ENCODE measurements at places on chromosomes 6 and 20.

DNA sequence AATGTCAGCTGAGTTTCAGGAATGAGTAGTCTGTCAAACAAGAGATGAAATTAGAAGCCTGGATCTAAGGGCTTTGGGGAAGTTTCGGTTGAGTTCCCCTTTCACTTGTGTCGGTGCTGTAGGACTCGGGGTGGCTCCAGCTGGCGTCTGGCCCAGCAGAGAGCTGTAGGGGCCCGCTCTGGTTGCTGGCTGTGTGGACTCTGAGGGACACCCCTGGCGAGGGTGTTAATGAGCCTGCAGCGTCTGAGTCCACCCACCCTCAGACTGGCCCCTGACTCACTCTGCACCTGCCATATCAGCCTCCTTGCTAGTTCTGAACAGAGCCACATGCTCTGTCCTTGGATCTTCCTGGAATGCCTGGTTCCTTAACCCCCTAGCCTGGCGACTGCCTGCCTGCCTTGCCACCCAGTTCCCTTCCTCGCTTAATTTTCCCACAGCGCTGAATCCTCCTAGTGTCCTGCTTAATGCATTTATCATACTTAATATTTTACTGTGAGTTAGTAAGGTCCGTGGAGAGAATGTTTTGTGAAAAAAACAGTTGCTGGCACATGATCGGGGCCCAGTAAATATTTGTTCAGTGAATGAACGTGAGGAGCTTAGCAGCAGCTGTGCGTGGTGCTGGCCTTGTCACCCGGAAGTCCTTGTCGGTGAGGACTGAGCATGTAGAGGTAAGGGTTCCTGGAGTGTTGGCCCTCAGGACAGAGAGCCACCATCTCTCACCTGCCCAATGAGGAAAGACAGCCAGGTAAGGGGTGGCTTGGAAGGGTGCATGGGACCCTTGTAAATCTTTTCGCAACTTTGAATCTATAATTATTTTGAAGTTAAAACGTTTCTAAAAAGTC is 1.6 kb downstream of the DNAJC5 start:
- peak; percentile 91 for DNase-seq

- no peak for DNase-seq
Observed at GRCh38 chr6:29610540-29610939, 22.4 kb downstream of the GABBR1 start.

GRCh38 chr6:115613488-115613887 is 447.2 kb downstream of the FRK start:
- no peak for DNase-seq

GRCh38 chr6:170514908-170515307 is 38.2 kb downstream of the PSMB1 start:
- DNase-seq: no peak

DNA sequence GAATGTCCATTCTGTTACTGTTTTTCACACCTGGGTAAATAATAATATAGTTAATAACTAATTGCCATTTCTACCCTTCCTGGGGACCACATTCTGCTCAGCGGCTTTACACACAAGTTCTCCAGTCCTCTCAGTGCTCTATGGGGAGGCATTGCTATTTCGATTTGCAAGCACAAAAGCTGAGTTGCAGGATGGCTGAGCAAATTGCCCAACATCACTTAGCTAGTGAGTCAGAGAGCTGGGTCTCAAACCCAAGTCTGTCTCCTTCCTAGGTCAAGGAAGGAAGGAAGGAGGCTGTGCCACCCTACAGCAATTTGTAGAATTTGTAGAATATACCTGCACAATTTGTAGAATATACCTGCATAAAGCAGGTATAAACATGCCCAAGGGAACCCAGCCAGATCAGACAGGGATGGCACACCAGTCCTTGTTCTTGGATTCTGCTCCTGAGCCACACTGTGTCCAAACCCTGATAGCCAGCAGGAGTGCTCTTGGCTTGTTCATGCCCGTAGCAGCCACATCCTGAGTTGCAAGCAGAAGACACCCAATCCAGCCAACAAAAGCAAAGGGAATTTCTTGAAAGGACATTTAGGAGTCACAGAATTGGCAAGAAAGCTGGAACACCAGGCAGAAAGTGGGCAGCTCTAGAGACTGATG is 56.9 kb downstream of the LY86 start:
- no peak for DNase-seq

DNA sequence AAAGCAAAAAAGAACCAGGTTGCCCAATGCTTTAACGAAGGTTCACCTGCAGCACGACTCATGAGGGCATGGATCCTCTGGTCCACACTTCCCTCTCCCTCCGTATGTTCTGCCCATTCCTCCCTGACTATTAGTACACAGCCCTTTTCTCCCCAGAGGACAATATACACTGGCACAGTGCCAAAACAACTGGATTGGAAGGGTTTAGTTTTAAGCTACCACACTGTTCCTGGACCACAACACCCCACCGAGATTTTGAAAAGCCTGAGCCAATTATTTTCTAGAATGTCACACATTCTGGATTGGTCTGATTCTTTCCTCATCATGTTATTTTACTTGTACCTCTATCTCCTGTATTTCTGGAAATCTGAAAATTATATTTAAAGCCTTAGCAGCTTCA is 2.9 kb upstream of the AKAP7 start:
- no peak for DNase-seq

DNA sequence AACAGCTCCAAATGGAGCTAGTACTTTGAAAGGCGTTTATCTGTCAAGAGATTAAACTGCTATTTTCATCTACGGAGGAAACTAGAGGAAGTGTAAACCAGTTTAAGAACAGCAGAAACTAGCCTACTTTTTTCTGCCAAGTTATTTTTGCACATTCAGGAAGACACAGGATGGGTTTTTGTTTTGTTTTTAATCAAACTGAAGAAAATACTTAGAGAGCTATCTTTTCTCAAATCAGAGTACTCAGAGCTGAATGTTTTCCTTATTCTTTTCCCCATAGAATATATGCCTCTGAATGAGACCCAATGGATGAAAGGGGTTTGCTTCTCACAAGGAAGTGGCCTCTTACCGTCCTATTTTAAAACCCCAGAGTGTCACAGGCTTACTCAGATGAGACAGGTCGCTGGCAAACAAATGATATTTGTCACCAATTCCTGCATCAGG is 538.5 kb downstream of the CD83 start:
- DNase-seq: no peak

GRCh38 chr6:4564801-4565271 is 211.4 kb upstream of the CDYL start:
- no peak for DNase-seq

GRCh38 chr6:129657483-129657882 is 52.5 kb downstream of the ARHGAP18 start:
- no peak for DNase-seq

DNA sequence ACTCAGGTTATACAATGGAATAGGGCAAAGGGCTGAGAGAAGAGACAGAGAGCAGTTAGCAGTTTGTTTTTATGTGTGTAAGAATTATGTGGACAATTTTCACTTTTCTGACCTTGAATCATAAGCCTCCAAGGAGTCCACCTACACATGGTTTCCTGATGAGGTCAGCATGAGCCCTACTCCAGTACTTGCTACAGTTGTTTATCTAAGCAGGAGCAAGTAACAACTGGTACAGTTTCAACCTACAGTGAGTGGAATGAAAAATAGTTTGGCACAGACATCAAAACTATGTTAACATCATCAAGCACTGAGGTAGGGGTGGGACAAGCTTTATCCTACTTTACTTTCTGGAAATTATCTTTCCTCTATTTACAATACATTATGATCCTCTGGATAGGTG is 426.7 kb upstream of the ID4 start:
- no peak for DNase-seq

GRCh38 chr6:491233-491632 is 99.7 kb downstream of the IRF4 start:
- DNase-seq: no peak

- no peak for DNase-seq
Observed at GRCh38 chr20:3340443-3340842, 67.0 kb downstream of the DNAAF9 start.

- DNase-seq: no peak
Observed at GRCh38 chr6:84882768-84883766, 118.7 kb upstream of the TBX18 start.

GRCh38 chr6:2839195-2839981 is 2.3 kb downstream of the SERPINB1 start:
- peak; percentile 95 for DNase-seq

- DNase-seq: no peak
Observed at GRCh38 chr20:24701027-24701426, 231.6 kb downstream of the SYNDIG1 start.

DNA sequence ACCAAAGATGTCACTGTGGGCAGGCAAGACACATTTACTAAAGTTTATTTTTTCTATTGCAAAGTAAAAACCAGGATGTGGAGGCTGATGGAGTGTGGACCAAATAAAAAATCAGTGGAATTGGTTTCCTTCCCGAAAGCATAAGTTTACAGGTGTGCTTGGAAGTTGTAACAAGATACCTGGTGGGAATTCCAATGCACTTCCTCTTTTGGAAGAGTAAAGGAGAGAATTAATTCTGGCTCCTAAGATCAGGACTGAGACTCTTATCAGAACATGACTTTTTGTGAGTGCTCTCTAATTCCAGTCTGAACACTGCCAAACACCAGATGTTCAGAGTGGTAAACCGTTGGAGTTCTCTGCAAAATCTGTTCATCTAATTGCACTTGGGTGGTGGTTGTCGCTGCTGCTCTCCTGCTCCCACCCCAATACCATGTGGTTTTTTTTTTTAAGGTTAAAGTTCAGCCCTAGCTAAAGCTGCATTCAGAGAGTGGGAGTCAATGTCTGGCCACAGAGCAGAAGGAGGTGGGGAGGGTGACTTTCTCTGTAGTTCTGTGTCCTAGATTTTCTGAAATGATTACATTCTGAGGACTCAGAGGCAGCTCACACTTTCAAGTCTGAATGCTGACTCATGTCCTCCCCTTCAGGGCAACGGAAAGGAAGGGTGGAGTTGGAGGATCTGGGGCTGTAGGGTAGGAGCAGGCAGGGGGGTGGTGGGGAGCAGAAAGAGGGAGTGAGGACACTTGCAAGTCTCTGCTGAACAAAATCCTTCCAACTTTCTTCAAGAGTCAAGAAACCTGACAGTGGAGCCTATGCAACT is 275.8 kb upstream of the PRDM1 start:
- peak; percentile 43 for DNase-seq

- no peak for DNase-seq
Observed at GRCh38 chr6:156868385-156868784, 91.2 kb downstream of the ARID1B start.

DNA sequence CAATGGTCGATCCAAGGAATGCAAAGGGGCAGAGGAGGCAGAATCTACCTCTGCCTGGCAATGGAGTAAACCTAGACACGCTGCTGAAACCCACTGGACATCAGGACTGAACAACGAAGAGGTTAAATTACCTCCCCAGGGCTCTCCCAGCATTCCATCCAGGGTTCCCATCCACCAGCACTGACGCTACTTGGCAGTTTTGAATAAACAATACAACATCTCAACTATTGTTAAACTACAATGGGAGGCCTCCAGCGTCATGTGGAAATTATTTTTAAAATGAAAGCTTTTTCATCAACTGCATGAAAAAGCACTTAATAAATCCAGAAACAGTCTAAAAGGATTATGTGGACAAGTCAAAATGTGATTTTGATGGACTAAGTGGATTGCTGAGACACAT is 96.8 kb upstream of the NHSL1 start:
- no peak for DNase-seq

- DNase-seq: no peak
Observed at GRCh38 chr6:77092971-77093370, 370.3 kb downstream of the HTR1B start.

DNA sequence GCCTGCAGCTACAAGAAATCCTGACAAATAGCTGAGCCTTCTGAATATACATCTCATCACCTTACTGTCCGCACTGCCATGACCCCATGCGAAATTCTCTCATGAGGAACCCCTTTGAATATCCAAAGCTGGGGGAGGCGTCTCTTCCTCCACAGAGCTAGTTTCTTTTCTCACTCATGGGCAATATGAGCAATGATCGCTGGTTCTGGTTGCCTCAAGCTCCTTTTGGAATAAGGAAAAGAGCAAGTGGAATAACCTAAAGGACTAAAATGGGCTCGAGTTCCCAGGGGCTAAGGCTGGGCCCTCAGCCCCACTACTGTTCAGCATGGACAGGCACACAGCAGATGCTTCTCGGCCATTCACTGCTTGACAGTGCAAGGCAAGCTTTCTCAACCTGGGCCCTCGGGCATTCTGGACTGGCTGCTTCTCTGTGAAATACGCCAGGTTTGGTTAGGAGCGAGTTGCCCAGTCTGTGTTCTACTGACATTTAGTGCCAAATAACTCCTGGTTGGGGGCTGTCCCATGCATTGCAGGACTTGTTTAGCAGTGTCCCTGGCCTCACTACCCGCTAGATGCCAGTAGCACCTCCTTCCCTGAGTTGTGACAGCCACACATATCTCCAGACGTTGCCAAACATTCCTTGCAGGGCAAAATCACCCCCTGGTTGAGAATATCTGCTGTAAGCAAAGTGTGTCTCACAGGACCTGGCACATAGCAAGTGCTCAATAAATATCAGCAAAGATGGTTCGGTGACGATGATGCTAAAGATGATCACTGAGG is 156.8 kb downstream of the CEBPB start:
- no peak for DNase-seq

DNA sequence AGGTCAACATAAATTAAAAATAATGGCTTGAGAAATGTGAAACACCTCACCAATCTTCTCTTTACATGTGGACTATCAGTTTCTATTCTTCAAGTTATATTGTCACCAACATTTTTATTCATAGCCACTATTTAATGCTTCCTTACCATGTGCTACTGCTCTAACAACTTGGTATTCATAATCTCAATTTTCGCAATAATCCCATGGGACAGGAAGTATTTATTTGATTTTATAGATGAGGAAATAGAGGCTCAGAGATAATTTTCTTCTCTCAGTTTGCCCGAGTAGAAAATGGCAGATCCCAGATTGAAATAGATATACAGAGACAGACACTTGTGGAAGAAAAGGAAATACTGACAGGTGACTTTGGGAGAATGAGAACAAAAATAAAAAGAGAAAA is 66.6 kb downstream of the FAM83B start:
- DNase-seq: no peak

DNA sequence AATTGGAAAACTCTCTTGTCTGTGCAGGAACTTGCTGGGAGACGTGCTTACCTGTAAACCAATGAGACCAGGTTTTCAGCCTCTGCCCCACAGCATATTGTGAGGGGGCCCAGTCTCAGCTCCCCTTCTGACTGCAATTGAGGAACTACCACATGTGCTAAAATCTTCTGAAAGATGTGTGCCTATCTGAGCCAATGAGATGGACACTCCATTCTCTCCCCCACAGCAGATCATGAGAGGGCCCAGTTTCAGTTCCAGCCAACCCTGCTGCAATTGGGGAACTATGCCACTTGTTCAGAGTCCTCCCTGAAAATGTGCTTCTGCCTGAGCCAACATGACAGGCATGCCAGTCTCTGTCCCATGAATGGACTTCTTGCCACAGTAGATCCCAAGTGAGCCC is 20.9 kb upstream of the PI3 start:
- no peak for DNase-seq
